ENCODE measurements at places on chromosomes 11 and 22. TPM values are rescaled to one million over a fixed set of nuclear protein-coding genes. Genes with fewer than 3 reads are reported as not detected.

Gene MS4A1
- not detected for total RNA-seq

Gene TRIM49
- not detected for total RNA-seq

Gene MRGPRX3
- not detected for total RNA-seq

Gene FAM111B
- 22.4 TPM for total RNA-seq

Gene TMEM218
- total RNA-seq: 32.5 TPM

Gene LAYN
- 34.1 TPM for total RNA-seq

Gene JAML
- under 0.01 TPM for total RNA-seq

Gene CPT1B
- total RNA-seq: 1.7 TPM

Gene ADAMTS8
- under 0.01 TPM for total RNA-seq

Gene APOA4
- total RNA-seq: not detected

Gene OR52I2
- under 0.01 TPM for total RNA-seq

Gene SMIM35
- total RNA-seq: not detected

Gene C22orf39
- 13.9 TPM for total RNA-seq

Gene OR51B4
- 0.11 TPM for total RNA-seq

Gene CTSW
- 0.12 TPM for total RNA-seq

Gene B4GALNT4
- total RNA-seq: 1.8 TPM

Data from uterine smooth muscle cell (primary cell).